ENCODE measurements at places on chromosomes 6 and 20.
A peak's percentile ranks its signal among the peaks of the same experiment; 100 is the strongest.

DNA sequence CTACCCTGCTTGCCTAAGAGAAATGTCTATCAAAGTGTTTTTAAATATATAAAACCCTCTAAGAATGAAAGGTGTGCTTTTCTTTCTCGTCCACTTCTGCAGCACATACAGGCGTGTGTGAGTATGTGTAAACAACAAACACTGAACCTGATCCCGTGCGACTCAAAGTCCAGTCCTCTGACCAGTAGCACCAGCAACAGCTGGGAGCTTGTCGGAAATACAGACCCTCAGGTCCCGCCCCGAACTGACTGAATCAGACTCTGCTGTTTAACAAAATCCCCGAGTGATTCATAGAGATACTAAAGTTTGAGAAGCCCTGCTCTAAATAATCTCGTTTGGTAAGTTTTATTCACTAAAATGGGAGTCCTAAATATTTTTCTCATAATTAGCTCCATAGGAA lies 208.0 kb upstream of the KCNQ5 start:
- H3K36me3 ChIP-seq: no peaks in the 10 kb centered on the region
- no peak overlapping the region for H3K4me3 ChIP-seq
- H3K27me3 ChIP-seq: no peaks in the 10 kb centered on the region

DNA sequence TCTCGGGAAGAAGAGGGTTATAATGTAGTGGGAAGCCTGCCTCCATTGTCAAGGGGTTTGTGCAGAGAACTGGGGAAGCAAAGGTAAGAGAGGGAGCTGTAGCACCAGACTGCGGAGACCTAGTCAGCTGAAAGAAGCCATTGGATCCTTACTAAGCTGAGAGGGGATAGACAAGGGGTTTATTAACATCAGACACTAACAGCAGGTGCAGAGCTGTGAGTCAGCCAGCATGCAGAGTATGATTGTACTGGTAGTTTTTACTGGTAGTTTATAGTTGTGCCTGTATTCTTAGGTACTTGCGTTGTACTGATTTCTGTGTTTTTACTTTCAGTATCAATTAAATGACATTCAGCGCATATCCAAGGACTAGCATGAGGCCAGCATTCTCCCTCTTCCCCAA lies 17.8 kb upstream of the COL19A1 start:
- no peak for DNase-seq
- no peak overlapping the region for H3K27ac ChIP-seq
- no peaks in the 10 kb centered on the region for H3K4me1 ChIP-seq
- H3K4me3 ChIP-seq: no peak overlapping the region

- no peaks in the 10 kb centered on the region for H3K27me3 ChIP-seq
- H3K36me3 ChIP-seq: no peaks in the 10 kb centered on the region
- H3K27ac ChIP-seq: no peak overlapping the region
- H3K4me1 ChIP-seq: no peaks in the 10 kb centered on the region
Observed at GRCh38 chr6:11522812-11523605, 14.5 kb upstream of the TMEM170B start.

GRCh38 chr20:49426873-49427272 lies 55.6 kb downstream of the KCNB1 start:
- H3K4me1 ChIP-seq: no peaks in the 10 kb centered on the region
- no peak overlapping the region for H3K27ac ChIP-seq
- no peak overlapping the region for H3K4me3 ChIP-seq

- H3K4me1 ChIP-seq: no peaks in the 10 kb centered on the region
- no peak overlapping the region for H3K4me3 ChIP-seq
- H3K27me3 ChIP-seq: no peaks in the 10 kb centered on the region
- DNase-seq: no peak
- H3K36me3 ChIP-seq: no peaks in the 10 kb centered on the region
Observed at GRCh38 chr6:89887452-89888137, 6.7 kb upstream of the GJA10 start.

- no peak overlapping the region for H3K27ac ChIP-seq
- no peaks in the 10 kb centered on the region for H3K27me3 ChIP-seq
- H3K36me3 ChIP-seq: no peaks in the 10 kb centered on the region
- H3K4me3 ChIP-seq: no peak overlapping the region
- no peaks in the 10 kb centered on the region for H3K4me1 ChIP-seq
Observed at GRCh38 chr6:12649325-12649724, 67.2 kb upstream of the PHACTR1 start.

- H3K27ac ChIP-seq: no peak overlapping the region
- H3K36me3 ChIP-seq: no peaks in the 10 kb centered on the region
- no peak for DNase-seq
Observed at GRCh38 chr6:17884498-17885478, 102.6 kb downstream of the KIF13A start.

DNA sequence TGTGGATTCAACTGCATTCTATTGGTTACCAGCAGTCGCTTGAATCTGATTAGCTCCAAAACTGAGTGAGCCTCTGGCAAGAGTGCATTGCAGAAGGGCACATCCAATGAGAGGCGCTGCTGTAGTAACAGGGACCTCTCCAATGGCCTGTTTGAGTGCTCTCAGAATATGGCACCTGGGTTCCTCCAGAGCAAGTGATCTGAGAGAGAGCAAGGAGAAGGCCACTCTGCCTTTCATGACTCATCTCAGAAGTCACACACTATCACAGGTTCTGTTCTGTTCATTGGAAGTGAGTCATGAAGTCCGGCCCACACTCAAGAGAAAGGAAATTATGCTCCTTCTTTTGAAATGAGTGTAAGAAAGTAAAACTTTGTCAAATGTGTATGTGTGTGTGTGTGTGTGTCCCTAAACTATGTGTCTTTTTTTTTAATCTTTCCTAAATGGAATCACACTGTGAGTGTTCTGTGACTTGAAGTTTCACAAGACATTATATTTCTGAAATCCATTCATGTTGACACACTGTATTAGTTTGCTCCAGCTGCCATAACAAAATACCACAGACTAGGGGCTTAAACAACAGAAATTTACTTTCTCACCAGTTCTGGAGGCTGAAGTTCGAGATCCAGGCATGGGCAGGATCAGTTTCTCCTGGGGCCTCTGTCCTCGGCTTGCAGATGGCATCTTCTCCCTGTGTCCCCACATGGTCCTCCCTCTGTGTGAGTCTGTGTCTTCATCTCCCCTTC lies 138.3 kb upstream of the CDYL start:
- no peak for DNase-seq
- no peak overlapping the region for H3K27ac ChIP-seq
- H3K27me3 ChIP-seq: no peaks in the 10 kb centered on the region
- no peak overlapping the region for H3K4me3 ChIP-seq

- no peaks in the 10 kb centered on the region for H3K36me3 ChIP-seq
- DNase-seq: no peak
- H3K4me3 ChIP-seq: no peak overlapping the region
- H3K27ac ChIP-seq: no peak overlapping the region
- no peaks in the 10 kb centered on the region for H3K27me3 ChIP-seq
Observed at GRCh38 chr6:50998905-50999304, 180.2 kb downstream of the TFAP2B start.

GRCh38 chr20:5602346-5602745 lies 147.9 kb upstream of the SHLD1 start:
- peaks cover 43% of the 10 kb centered on the region for H3K36me3 ChIP-seq
- no peak for DNase-seq
- H3K4me1 ChIP-seq: peaks cover 11% of the 10 kb centered on the region
- H3K27ac ChIP-seq: no peak overlapping the region

- no peak overlapping the region for H3K27ac ChIP-seq
- DNase-seq: no peak
- no peaks in the 10 kb centered on the region for H3K36me3 ChIP-seq
- H3K4me1 ChIP-seq: no peaks in the 10 kb centered on the region
- H3K27me3 ChIP-seq: no peaks in the 10 kb centered on the region
Observed at GRCh38 chr20:40565682-40566040, 123.4 kb downstream of the MAFB start.

DNA sequence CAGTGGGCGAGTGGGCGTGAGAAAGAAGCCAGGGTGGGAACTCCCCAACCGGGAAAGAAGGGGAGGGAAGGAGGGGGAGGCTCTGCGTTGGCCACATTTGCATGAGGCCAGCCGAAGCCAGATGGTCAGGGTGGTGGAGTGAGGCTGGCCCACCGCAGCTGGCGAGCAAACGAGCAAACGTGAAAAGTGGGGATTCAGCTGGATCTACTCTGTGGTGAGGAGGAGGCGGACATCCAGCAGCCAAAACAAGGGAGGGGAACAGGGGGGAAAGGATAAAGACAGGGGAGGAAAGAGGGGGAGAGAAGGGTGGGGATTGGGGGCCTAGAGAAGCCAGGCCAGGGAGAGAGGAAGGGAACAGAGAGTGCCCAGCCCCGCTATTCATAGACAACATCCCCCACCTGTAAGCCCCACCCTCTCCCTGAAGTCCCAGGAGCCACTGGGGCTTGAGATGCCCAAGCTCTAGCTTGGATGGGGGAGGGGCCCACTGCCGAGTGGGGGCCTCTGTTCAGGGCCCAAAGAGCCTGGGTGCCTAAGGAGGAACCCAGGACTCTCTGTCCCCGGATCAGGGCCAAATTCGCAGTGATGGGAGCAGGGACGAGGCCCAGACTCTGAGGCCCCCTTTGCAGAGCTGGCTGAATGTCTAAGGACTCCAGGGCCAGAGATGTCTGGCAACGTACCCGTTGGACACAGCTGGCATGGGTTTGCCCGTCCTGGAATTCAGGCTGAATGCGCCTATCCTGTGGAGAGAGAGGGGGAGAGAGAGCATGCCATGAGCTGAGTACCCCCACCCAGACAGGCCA lies 45.1 kb downstream of the CPNE5 start:
- peaks cover 5% of the 10 kb centered on the region for H3K27me3 ChIP-seq
- H3K4me3 ChIP-seq: no peak overlapping the region
- no peaks in the 10 kb centered on the region for H3K36me3 ChIP-seq
- DNase-seq: no peak

- no peak overlapping the region for H3K27ac ChIP-seq
- H3K4me3 ChIP-seq: no peak overlapping the region
- H3K4me1 ChIP-seq: no peaks in the 10 kb centered on the region
Observed at GRCh38 chr20:58571693-58572427, 56.7 kb upstream of the APCDD1L start.

GRCh38 chr6:135880066-135880972 lies 28.8 kb downstream of the PDE7B start:
- no peaks in the 10 kb centered on the region for H3K27me3 ChIP-seq
- peaks cover 11% of the 10 kb centered on the region for H3K4me1 ChIP-seq
- no peaks in the 10 kb centered on the region for H3K36me3 ChIP-seq
- peak overlapping the region; percentile 43 for H3K4me3 ChIP-seq
- DNase-seq: peak; percentile 2

GRCh38 chr6:11497881-11498280 lies 39.7 kb upstream of the TMEM170B start:
- no peak overlapping the region for H3K4me3 ChIP-seq
- H3K27ac ChIP-seq: no peak overlapping the region

GRCh38 chr20:41352666-41353065 lies 12.0 kb downstream of the LPIN3 start:
- no peak overlapping the region for H3K27ac ChIP-seq
- no peak for DNase-seq
- H3K4me1 ChIP-seq: no peaks in the 10 kb centered on the region
- no peaks in the 10 kb centered on the region for H3K27me3 ChIP-seq
- no peak overlapping the region for H3K4me3 ChIP-seq

GRCh38 chr6:44780161-44780560 lies 392.7 kb downstream of the CDC5L start:
- H3K4me1 ChIP-seq: no peaks in the 10 kb centered on the region
- no peaks in the 10 kb centered on the region for H3K36me3 ChIP-seq
- no peak overlapping the region for H3K27ac ChIP-seq
- no peak overlapping the region for H3K4me3 ChIP-seq

DNA sequence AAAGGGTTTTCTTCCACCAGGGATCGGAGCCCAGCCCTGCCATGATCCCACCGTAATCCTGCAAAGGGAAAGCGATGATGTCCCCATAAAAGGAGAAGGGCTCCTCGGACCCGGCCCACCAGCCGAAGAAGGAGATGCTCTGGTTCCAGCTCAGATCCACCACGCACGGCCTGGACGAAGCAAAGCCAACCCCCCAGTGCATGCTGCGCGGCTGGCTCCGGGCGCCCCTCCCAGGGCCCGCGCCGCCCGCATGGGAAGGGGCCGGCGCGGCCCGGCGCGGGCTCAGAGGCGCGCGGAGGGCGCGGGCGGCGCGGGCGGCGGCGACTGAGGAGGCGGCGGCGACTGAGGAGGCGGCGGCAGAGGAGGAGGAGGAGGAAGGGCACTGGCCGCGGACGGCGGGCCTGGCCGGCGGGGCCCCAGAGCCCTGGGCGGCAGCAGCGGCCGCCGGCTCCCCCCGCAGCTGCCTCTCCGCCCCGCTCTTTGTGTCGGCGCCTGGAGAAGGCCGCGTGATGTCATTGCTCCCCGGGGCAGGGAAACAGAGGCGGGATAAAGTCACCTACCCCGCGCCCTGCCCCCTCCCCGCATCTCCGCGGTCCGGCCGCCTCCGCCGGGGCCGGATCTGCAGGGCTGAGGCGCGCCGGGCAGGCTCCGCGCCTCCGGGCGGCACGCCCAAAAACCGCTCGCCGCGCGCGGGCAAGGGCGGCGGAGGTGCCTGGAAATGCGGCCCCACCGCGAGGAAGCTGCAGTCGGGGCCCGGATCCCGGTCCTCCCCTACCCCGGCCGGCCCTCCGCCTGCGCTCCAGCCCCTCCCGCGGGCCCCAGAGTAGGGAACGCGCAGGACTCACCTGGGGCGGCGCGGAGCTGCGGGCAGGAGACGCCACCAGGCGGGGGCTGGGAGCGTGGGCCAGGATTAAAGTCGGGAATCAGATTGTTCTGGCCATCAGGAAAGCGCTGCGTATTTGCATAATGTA lies at the start of gene FAXC:
Gene FAXC (minus strand): TSS at position 504 of the 971 bp plus-strand sequence. CDS start 302 bp downstream, at position 202.
- H3K27me3 ChIP-seq: peaks cover 23% of the 10 kb centered on the region
- H3K4me3 ChIP-seq: no peak within 1 kb of the TSS
- DNase-seq: no peak
- H3K36me3 ChIP-seq: no peaks in the 10 kb centered on the region
- no peak within 1 kb of the TSS for H3K27ac ChIP-seq

DNA sequence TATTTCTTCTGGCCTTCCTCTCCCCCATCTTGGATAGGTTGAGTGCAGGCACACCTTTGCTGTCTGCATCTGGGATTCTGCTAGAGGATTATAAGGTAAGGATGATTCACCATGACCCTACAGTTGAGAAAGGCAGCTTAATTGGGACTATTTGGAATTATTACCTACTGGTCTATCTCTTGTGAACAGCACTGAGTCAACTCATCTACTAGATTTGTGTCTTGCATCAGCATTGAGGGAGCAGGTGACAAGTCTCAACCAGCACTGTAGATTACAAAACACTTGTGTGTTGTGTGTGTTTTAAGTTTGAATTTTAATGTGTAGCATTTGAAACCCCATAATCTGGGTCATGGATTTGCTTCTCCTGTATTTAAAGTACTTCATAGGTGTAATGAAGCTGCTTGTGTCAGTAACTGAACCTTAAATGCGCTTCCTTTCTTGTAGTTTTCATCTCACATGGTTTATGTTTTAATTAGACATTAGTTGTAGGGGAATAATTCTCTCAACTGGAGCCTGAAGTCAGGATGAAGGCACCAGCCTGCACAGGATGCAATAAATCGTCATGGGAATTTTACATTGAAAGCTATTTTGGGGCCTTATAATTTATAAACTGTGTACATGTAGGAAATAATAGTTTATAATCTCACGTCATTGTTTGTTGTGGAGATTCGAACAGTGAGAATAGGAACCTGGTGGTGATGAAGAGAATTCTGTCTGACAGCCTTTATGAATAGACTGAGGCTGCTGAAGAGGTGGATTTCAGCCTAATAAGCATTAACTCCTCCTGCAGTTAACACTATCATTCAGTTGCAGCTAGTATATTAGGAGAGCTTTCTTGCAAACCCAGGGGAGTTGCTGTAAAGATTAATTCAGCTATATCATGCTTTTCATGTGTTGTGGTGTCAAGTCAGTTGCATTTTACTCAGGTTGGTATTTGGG lies 125.1 kb downstream of the JARID2 start:
- no peak overlapping the region for H3K4me3 ChIP-seq
- H3K36me3 ChIP-seq: no peaks in the 10 kb centered on the region
- no peak overlapping the region for H3K27ac ChIP-seq
- H3K27me3 ChIP-seq: no peaks in the 10 kb centered on the region
- DNase-seq: no peak

Measured in effector memory CD4-positive, alpha-beta T cell (primary cell).